ENCODE measurements at places on chromosomes 1 and 21. TPM values are rescaled to one million over a fixed set of nuclear protein-coding genes. Genes with fewer than 3 reads are reported as not detected.
A peak's percentile ranks its signal among the peaks of the same experiment; 100 is the strongest.

The SLC22A15 gene
- 0.08 TPM for total RNA-seq

The SYF2 gene
- 98.9 TPM for total RNA-seq

The TP73 gene
- total RNA-seq, result not detected

GRCh38 chr1:244099258-244099930 lies 48.3 kb downstream of the ZBTB18 start:
- no peaks in the 10 kb centered on the region for H3K27me3 ChIP-seq
- H3K4me1 ChIP-seq, result peaks cover 8% of the 10 kb centered on the region
- H3K4me3 ChIP-seq, result no peak overlapping the region
- H3K36me3 ChIP-seq, result no peaks in the 10 kb centered on the region
- DNase-seq, result no peak

- no peak for DNase-seq
- no peak overlapping the region for H3K4me3 ChIP-seq
- no peaks in the 10 kb centered on the region for H3K27me3 ChIP-seq
- H3K27ac ChIP-seq, result no peak overlapping the region
- H3K36me3 ChIP-seq, result peaks cover 10% of the 10 kb centered on the region
These were observed 154.5 kb downstream of the DENND1B start for GRCh38 chr1:197620714-197621163.

- DNase-seq, result no peak
- H3K27me3 ChIP-seq, result no peaks in the 10 kb centered on the region
- H3K27ac ChIP-seq, result no peak overlapping the region
These were observed 85.2 kb downstream of the SDCCAG8 start for GRCh38 chr1:243341074-243341473.

- no peaks in the 10 kb centered on the region for H3K27me3 ChIP-seq
- peaks cover 43% of the 10 kb centered on the region for H3K36me3 ChIP-seq
- no peak for DNase-seq
- no peak overlapping the region for H3K27ac ChIP-seq
- H3K4me3 ChIP-seq, result no peak overlapping the region
- H3K4me1 ChIP-seq, result no peaks in the 10 kb centered on the region
These were observed 12.6 kb downstream of the PCNT start for GRCh38 chr21:46336603-46337002.

GRCh38 chr1:98661544-98662355 lies at the start of gene SNX7:
Gene SNX7 (plus strand): TSS chr1:98661721. CDS start chr1:98661732, 11 bp downstream.
- peak within 1 kb of the TSS; percentile 51 for H3K4me3 ChIP-seq
- no peak within 1 kb of the TSS for H3K27ac ChIP-seq
- peaks cover 13% of the 10 kb centered on the region for H3K4me1 ChIP-seq
- H3K27me3 ChIP-seq, result peaks cover 37% of the 10 kb centered on the region
- no peaks in the 10 kb centered on the region for H3K36me3 ChIP-seq

GRCh38 chr1:8821084-8821483 lies 3.6 kb upstream of the RERE start:
- no peak overlapping the region for H3K27ac ChIP-seq
- no peaks in the 10 kb centered on the region for H3K36me3 ChIP-seq

DNA sequence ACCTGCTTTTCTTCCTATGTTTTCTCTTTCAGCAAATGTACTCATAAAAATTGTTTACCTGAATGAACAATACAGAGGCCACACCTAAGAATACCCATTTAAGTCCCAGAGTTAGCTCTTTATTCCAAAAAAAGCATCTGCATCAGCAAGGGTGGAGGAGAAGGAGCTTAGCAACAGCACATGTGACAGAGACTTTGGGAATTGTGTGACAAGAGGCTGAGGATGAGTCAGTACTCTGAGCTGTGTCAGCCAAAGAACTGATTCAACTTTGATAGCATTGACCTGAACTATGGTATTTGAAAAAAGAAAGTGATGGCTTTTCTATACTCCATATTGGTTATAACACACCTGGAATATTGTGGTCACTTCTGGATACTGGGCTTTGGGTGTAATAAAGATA lies 162.7 kb downstream of the ZNF648 start:
- no peak overlapping the region for H3K4me3 ChIP-seq
- no peaks in the 10 kb centered on the region for H3K36me3 ChIP-seq
- H3K27ac ChIP-seq, result no peak overlapping the region
- no peaks in the 10 kb centered on the region for H3K4me1 ChIP-seq

DNA sequence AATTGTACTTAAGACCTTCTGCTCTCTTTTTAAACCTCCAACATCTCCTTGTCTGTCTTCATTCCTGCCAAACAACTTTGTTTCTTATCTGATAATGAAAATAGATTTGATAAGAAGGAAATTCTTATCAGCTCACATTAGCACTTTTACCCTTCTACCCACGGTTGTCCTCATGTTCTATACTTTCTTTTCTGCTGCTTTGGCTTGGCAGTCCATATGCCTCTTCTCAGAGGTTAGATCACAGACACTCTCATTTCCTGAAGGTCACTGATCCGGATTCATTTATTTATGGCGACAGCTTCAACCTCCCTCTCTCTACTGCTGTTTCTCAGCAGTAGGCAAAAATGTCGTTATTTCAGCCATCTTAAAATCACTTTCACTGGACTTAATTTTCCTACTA lies 2015.8 kb downstream of the NCAM2 start:
- H3K27me3 ChIP-seq, result no peaks in the 10 kb centered on the region
- no peaks in the 10 kb centered on the region for H3K4me1 ChIP-seq
- no peak overlapping the region for H3K4me3 ChIP-seq
- no peak overlapping the region for H3K27ac ChIP-seq
- DNase-seq, result no peak

- peaks cover 16% of the 10 kb centered on the region for H3K4me1 ChIP-seq
- no peak for DNase-seq
- no peak overlapping the region for H3K27ac ChIP-seq
These were observed 308.2 kb downstream of the DISC1 start for GRCh38 chr1:231934797-231935196.

DNA sequence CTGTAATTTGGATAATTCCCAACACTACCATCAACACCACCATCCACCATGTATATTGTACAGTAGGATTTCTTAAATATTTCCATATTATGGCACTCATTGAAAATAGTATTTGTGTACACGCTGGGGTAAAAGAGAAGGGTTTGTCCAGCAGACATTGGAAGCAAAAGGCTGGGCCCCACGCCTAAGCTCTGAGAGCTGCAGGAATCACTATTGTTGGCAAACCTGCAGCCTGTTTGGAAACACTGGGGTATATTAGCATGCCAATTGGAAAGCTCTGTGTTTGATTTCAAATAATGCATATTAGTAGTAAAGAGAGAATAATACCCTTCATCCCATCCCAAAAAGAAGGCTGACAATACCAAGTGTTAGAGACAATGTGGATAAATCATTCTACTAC lies 81.5 kb upstream of the DPYD start:
- no peaks in the 10 kb centered on the region for H3K27me3 ChIP-seq
- DNase-seq, result no peak
- no peaks in the 10 kb centered on the region for H3K4me1 ChIP-seq
- no peak overlapping the region for H3K4me3 ChIP-seq
- H3K27ac ChIP-seq, result no peak overlapping the region
- no peaks in the 10 kb centered on the region for H3K36me3 ChIP-seq

DNA sequence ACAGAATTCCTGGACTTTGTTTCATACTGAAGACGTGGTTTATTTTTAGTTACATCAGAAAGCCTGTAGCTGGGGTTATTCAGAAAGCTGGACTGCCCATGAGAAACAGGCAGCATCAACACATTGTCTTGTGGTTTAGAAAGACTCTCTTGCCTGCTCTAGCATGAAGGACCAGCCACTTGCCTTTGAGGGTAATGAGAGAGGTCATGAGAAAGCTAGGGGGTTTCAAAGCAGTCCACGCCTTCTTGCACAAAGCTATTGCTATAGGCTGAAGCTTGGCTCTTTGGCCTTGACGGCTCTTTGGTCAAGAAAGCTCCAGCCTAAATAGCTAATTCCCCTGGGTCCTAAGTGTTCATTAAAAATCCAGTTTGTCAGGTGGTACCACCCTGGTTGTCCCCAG lies 208.1 kb downstream of the PRDM2 start:
- no peak overlapping the region for H3K27ac ChIP-seq
- no peak overlapping the region for H3K4me3 ChIP-seq
- no peaks in the 10 kb centered on the region for H3K4me1 ChIP-seq
- no peaks in the 10 kb centered on the region for H3K36me3 ChIP-seq

DNA sequence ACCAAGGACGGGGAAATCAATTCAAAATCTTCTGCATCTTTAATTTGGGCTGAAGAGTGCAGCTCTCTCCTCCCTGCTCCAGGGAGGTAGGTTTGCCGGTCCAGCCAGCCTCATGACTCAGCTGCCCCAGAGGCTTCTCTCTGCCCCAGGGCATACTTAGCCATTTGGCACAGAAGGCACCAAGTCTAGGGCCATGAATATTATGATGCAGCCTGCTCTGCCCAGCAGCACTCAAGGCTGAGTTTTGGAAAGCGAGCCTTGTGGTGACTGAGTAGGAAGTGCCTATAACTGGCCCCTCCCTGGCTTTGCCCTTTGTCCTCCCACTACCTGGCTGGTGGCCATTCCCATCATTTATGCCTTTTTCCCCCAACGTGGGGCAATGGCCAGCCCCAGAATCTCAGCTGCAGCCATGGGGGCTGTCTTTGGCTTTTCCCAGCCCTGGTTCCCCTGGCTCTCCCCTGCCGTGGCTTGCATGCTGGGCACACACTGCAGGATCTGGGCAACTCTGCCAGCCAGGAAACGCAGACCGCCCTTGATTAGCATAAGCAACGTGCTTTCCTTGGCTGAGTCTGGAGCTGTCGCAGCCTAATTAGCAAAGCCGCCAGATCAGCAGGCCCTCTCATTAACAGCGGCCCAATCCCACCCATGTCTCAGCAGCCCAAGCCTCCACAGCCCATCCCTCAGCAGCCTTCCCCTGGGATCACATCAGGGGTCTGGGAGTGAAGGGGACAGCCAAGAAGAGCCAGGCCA lies 258.6 kb upstream of the TMEM51 start:
- no peak for DNase-seq
- no peak overlapping the region for H3K27ac ChIP-seq
- H3K27me3 ChIP-seq, result peaks cover 3% of the 10 kb centered on the region
- no peaks in the 10 kb centered on the region for H3K36me3 ChIP-seq
- no peak overlapping the region for H3K4me3 ChIP-seq

GRCh38 chr1:21906173-21907078 lies 30.7 kb downstream of the HSPG2 start:
- H3K4me3 ChIP-seq, result no peak overlapping the region
- H3K36me3 ChIP-seq, result no peaks in the 10 kb centered on the region
- no peaks in the 10 kb centered on the region for H3K27me3 ChIP-seq
- peaks cover 16% of the 10 kb centered on the region for H3K4me1 ChIP-seq

DNA sequence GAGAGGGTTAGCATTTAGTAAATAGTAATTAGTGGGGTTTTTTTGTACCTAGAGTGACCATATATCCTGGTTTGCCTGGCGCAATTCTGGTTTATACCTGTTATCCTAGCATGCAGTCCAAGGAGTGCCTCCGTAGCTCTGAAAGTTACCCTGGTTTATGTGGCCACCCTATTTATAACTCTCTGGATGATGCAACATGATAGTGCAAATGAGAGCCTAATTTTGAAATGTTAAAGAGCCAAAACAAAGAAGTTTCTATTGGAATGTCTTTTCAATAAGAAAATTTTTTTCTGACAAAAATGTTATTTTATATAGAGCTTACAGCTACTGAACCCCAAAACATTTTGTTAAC lies 5.7 kb downstream of the AHCYL1 start:
- no peak overlapping the region for H3K27ac ChIP-seq
- H3K4me1 ChIP-seq, result peaks cover 15% of the 10 kb centered on the region
- peaks cover 11% of the 10 kb centered on the region for H3K36me3 ChIP-seq
- no peak for DNase-seq
- no peak overlapping the region for H3K4me3 ChIP-seq

DNA sequence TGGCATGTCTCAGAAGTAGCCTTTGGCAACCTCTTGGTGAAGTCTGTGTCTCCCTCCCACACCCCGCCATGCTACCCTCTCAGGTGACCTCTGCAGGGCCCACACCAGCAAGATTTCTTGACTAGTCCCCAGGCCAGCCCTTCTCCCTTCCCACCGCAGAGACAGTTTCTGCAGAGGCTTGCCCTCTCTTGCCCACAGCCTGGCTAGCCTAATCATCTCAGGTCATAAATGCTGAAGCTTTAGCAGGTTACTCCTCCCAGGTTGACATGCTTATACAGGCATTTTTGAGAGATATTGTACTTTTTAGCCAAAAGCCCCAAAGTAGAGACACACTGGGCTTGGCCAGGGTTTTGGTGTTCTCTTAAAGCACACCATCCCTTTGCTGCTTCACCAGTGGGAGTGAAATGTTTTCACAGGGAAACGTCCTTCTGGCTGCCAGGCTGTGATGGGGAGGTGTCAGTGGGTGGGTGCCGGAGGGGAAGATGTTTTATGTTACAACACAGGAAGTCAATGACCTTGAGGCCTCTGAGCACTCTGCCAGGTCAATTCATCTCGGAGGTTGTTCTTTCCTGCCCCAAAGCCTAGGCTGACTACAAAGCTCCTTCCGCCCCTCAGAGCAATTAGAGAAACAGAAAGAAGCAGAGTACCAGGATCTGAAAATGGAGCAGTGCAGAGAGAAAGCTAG lies 58.5 kb downstream of the STYXL2 start:
- H3K36me3 ChIP-seq, result no peaks in the 10 kb centered on the region
- H3K4me3 ChIP-seq, result no peak overlapping the region
- H3K4me1 ChIP-seq, result peaks cover 2% of the 10 kb centered on the region
- H3K27ac ChIP-seq, result no peak overlapping the region

DNA sequence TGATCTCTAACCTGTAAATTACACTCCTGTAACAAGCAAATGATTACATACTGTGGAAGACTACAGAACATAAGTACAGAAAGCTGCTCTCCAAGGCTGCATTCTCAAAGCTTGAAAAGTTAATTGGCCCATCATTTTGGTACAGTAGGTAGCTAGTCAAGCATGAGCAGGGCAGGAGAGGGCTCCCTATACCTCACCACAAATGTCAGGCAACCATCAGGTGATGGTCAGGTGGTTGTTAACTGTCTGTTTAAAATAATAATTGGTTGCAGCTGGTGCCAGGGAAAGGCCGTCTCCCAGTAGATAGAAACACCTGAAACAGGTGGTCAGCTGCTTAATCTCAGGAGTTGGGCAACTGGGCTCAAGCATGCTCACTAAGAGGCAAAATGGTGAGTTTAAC lies 13.1 kb upstream of the SLC1A7 start:
- no peaks in the 10 kb centered on the region for H3K27me3 ChIP-seq
- H3K36me3 ChIP-seq, result no peaks in the 10 kb centered on the region
- no peak overlapping the region for H3K4me3 ChIP-seq
- no peak overlapping the region for H3K27ac ChIP-seq

DNA sequence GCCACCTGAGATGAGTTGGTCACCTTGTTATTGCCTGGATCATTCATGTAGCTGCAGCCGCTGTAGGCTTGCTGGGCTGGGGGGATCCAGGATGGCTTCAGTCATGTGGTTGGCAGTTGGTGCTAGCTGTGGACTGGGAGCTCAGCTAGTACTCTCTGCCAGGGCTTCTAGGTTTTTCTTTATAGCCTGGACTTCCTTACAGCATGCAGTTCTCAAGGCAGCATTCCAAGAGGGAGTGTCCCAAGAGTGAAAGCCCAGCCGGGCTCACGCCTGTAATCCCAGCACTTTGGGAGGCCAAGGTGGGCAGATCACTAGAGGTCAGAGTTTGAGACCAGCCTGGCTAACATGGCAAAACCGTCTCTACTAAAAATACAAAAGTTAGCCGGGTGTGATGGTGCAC lies 23.7 kb upstream of the ACTL8 start:
- H3K36me3 ChIP-seq, result no peaks in the 10 kb centered on the region
- no peaks in the 10 kb centered on the region for H3K27me3 ChIP-seq
- H3K27ac ChIP-seq, result no peak overlapping the region
- H3K4me3 ChIP-seq, result no peak overlapping the region

- H3K27ac ChIP-seq, result no peak overlapping the region
- H3K27me3 ChIP-seq, result peaks cover 2% of the 10 kb centered on the region
- no peak overlapping the region for H3K4me3 ChIP-seq
- no peak for DNase-seq
- H3K4me1 ChIP-seq, result no peaks in the 10 kb centered on the region
- no peaks in the 10 kb centered on the region for H3K36me3 ChIP-seq
These were observed 10.4 kb downstream of the CLEC20A start for GRCh38 chr1:178486100-178487069.
